ENCODE measurements at places on chromosomes 1 and 21. TPM values are rescaled to one million over a fixed set of nuclear protein-coding genes. Genes with fewer than 3 reads are reported as not detected.

Gene CELA3B
- total RNA-seq, result not detected

Gene UBL4B
- total RNA-seq, result not detected

Gene VCAM1
- total RNA-seq, result 0.10 TPM

Gene GRHL3
- not detected for total RNA-seq

Gene GUCA2B
- total RNA-seq, result not detected

Gene SASS6
- 16.7 TPM for total RNA-seq

Gene KRTAP12-3
- not detected for total RNA-seq

Gene CA14
- not detected for total RNA-seq

Gene HEYL
- 0.10 TPM for total RNA-seq

Gene B3GALT5
- not detected for total RNA-seq

Gene ATP6V1G3
- not detected for total RNA-seq

All from activated T-helper 1 cell treated with anti-CD3 and anti-CD28 coated beads, Interleukin-12 subunit alpha, Interleukin-12 subunit beta, Interleukin-2, Interleukin-4 antibody, amounts not matched to agents 30 ng/mL and 10 ng/mL and 1 ng/mL, durations not matched to agents 14 hours and 24 hours and 36 hours (primary cell).